ENCODE measurements at places on chromosomes 16 and 17.

DNA sequence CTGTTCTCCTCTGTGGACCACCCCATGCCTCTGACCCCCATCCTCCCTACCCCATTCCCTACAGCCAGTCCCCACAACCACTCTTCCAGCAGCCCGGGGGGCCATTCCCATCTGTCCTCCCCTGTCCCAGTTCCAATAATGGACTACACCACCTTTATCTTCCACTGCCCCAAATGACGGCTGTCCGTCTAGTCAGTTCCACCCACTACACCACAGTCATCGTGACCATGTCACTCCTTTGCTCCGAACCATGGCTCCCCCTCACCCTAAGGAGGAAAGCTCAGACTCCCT is 15.3 kb downstream of the PDP2 start:
- DNase-seq = no peak

GRCh38 chr16:78175287-78175686 is 75.8 kb downstream of the WWOX start:
- DNase-seq = no peak

DNA sequence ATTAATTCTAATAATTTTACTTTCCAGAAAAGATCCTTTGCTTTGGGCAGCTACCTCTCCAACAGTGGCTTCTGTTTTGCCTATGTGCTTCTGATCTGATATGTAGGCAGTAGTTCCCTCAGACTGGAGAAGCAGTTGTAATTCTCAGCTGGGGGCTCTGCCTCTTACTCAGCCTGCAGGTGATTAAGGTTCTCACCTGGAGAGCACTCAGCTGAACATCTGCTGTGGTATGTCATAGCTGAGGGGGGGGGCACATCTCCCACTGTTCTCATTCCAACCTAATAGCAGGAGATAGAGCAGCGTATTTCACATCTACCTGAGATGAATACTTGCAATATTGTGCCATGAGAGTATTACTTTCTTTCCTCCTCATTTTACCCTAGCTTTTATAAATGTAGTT is 511.9 kb upstream of the CDH8 start:
- DNase-seq = no peak

GRCh38 chr17:51200295-51200694 is 34.1 kb downstream of the NME2 start:
- no peak for DNase-seq

- peak; percentile 96 for DNase-seq
Observed at GRCh38 chr16:70428178-70428998, 10.5 kb downstream of the ST3GAL2 start.

DNA sequence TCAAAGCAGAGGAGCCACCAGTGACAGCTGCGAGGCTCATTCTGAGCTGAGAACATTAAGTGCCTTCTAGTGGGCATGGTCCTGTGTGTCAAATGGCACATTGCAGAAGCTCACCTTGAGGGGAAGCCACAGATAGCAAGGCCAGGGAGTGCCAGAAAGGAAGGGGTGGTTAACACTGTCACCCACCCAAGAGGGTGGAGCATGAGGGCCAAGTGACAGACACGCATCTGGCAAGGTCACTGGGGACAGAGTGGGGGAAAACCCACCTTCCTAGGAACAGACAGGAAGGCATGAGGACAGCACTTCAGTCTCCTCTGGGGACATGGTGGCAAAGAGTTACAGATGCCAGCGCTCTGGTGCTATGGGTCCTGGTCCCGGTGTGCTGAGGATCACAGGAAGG is 22.1 kb downstream of the NUBP1 start:
- DNase-seq = no peak

GRCh38 chr16:49604602-49605001 is 231.0 kb downstream of the C16orf78 start:
- DNase-seq = no peak

DNA sequence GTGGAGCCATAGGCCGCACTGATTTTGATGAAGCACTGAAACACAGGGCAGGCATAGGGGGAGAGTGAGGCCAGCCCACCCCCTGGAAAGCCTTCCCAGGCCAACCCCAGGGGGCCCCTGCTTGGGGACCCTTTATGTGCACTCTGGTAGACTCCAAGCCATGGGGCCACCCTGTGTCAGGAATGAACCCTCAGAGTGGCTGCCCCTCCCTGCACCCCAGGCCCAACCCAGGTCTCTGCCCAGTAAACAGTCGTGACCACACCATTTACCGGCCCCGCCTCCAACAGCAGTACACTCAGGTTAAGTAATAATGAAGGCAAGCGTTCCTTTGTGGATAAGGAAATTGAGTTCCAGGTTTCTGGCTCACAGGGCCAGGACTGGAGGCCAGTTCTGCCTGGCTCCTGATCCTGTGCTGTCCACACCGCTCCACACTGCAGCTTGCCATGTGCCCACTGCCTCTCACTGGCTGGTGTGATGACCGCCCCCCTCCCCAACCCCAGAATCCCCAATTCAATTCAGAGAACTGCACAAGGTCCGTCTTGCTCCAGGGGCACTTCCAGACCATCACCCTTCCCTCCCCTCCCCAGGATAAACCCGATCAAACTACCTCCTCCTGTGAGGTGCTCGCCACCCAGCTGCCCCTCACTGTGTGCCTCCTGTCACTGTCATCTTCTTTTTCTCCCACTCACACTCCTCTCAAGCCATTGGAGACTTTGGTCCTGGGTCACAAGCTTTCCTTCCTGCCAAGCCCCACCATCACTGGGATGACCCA is 13.6 kb downstream of the PIMREG start:
- no peak for DNase-seq

- DNase-seq = no peak
Observed at GRCh38 chr17:6857904-6858303, 26.4 kb upstream of the TEKT1 start.

GRCh38 chr16:88331989-88332920 is 50.5 kb upstream of the ZNF469 start:
- no peak for DNase-seq

GRCh38 chr16:85238233-85238647 is 126.0 kb upstream of the CIBAR2 start:
- DNase-seq = no peak

DNA sequence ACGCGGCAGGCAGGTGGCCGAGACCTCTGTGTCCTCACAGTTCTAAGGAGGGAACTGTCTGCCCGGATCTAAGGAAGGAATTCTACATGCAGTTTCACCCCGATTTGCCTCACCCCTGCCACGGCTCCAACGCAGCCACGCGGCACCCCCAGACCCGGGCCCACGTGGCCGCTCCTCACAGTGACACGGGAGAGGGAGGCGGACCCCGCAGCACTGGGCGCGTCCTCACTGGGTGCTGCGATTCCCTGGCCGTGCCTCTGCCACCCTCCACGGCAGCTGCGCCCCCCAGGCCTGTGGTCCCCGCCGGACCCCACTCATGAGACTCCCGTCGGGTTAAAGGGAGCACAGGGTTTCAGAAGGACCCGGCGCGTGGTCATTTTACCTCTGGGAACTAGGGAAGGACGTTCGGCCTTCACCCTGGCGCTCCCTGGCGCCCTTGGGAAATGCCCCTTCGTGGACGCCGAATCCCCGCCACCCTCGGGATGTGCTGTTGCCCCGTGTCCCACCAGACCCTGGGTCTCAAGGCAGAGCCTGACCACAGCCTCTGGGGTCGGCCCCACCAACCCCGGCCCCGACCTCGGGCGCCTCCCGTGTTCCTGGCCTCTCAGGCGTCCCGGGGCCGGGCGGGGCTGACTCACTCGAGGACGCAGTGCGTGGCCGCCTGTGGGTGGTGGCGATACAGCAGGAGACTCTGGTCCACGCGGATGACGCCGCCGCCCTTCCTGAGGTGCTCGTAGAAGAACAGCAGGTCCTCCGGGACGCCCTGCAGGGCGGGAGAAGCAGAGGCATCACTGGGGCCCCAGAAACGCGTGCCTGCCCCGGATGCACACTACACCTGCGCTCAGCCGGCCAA is 118.8 kb upstream of the METRNL start:
- no peak for DNase-seq

- no peak for DNase-seq
Observed at GRCh38 chr17:64607862-64608565, 54.1 kb downstream of the SMURF2 start.

DNA sequence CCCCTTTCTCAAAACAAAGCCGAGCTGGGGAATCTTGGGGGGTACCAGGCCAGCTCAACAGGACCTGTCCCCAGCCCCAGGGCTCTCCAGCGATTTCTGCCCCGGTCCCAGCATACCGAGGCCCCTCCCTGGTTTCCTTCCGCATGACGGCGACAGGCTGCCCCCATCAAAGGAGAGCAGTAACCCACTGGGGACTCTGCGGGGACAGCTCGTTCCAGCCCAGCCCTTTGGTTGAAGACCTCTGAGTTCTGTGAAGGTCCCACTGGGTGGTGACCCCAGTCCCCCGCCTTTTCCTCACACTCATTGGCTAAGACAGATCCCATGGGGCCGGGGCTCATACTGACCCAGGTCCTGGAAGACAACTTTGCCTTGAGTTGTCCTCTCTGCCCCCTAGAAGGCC is 4.1 kb downstream of the SMTNL2 start:
- DNase-seq = no peak

GRCh38 chr17:47199627-47200324 is 9.4 kb upstream of the MYL4 start:
- DNase-seq = peak; percentile 71

- no peak for DNase-seq
Observed at GRCh38 chr16:12750554-12750918, 53.2 kb downstream of the CPPED1 start.

DNA sequence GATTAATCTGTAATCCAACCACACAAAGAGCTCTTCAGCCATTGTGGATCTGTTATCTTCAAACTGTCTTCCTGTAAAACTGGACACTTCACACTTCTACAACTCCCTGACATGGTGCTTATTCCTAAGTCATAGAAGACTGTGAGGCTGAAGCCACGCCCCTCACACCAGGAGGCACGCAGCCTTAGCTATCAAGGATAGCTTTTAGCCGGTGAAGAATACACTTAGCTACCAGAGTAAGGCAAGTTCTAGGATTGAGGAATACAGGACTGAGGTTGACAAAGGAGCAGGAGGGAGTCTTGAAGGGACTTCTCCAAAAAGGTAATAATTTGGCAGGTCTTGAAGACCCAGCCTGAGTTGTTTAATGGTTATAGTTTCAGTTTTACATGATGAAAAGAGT is 79.8 kb upstream of the GAS7 start:
- DNase-seq = no peak

DNA sequence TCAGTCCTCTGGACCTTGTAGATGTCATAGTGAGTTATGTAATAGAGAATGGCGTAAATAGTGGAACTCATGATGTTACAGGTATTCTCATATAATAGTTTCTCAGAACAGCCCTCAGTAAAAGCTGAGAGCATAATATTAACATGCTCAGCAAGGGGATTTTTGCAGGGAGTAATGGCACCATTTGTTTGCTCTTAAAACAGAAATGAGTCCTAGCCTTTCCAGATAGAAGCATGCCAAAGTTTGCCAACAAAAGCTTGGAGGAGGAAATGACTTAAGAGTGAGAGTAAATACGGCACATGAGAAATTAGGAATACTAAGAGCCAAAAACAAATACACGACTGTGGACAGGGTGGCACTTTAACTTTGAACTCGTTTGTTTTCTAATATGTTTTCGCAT is 198.4 kb downstream of the ANKFN1 start:
- DNase-seq = no peak

GRCh38 chr16:28172336-28172735 is 39.4 kb downstream of the XPO6 start:
- DNase-seq = no peak

DNA sequence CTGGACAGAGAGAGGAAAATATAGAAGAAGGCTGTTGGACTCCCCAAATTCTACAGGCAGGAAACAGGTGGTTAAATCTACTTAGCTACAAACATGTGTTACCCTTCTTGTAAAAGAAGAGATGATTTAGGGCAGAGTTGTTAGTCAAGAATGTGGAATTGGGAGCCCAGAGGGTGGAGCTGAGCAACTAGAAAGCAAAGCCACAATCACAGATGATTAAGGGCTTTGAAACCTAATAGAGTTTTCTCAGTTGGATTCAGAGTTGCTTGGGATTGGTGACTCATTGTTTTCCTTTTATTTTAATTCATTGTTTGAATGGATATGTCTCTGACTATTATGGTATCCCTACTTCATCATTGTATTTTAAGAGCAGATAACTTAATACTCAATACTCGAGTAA is 6.2 kb downstream of the ACSM5 start:
- DNase-seq = no peak

GRCh38 chr16:19710991-19711545 is 7.0 kb downstream of the KNOP1 start:
- DNase-seq = no peak

- DNase-seq = no peak
Observed at GRCh38 chr17:29880031-29880430, 50.0 kb downstream of the SSH2 start.

GRCh38 chr17:4840893-4841242 is 7.7 kb downstream of the MINK1 start:
- DNase-seq = no peak

DNA sequence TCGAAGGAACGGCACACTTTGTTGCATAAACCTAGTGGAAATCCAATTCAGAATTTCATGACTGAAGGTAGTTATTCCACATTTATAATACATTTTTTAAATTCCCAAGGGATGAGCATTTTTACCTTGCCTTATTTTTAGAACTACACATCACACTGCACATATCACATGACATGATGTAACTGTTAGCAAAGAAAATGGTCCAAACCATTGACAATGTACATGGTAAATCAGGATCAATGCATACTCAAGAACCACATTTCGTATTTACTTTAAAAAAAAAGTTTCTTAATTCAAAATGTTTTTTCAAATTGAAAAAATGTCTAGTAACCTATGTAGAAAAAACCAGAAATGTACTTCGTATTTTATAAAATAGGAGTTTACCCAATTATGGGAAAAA is 2.5 kb downstream of the KANSL1 start:
- DNase-seq = no peak

DNA sequence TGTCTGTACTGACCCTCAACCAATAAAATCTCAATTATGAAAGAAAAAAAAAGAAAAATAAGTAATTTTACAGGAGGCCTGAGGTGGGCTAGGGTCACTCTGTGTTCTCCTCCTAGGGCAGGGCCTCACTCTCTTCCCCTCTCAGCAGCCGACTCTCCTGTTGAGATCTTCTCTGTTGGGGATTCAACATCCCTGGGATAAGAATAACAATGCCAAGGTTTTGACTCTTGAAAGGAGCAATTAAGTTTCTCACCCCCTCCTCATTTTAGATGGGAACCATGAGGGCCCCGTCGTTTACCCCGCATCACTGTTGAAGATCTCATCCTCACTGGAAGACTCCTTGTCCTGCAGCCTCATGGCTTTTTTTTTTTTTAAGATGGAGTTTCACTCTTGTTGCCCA is 21.5 kb upstream of the BRCA1 start:
- DNase-seq = no peak
